GM12891 (cell line): ENCODE measurements at places on chromosomes 6 and 20.

DNA sequence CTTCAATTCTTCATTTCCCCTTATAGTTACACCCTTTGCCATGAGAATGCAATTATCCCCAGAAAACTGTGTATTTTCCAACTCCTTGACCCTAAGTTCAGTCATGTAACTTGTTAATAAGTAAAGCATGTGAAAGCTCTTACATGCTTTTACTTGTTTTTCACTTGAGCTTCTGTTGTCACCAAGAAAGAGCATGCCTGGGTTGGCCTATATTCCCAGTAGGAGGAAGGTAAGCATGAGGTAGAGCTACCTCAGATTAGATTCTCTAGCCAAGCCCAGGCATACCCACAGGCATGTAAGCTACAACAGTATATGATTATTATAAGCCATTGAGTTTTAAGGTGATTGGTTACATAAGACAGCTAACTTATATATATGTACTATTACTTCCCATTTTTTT lies 101.7 kb upstream of the SMLR1 start:
- DNase-seq, result no peak

DNA sequence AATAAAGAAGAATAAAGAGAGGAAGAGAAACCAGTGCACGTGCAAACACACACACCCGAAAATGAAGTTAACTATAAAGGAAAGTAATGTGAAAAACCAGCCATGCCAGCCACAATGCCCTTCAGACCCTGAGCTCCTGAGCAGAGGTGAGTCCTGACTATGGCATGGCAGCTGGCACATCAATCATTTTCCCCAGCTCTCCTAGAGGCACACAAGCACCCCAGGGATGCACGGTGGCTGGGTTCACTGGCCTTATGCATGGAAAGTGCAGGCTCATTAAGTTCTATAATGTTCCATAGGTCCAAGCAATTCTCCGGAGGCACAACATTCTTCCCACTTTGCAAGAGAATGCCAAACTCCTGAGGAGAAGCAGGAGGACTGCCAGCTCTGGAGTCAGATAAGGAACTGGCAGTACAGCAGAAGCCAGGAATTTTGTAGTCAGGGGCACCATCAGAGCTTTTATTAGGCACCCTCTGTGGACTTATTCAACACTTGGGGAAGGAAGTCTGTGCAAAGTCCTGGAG lies 175.0 kb upstream of the PRDM1 start:
- DNase-seq, result no peak

GRCh38 chr20:33434434-33434833 lies 9.1 kb downstream of the SNTA1 start:
- DNase-seq, result no peak

- DNase-seq, result no peak
Observed at GRCh38 chr6:37878150-37878710, 58.7 kb downstream of the ZFAND3 start.

DNA sequence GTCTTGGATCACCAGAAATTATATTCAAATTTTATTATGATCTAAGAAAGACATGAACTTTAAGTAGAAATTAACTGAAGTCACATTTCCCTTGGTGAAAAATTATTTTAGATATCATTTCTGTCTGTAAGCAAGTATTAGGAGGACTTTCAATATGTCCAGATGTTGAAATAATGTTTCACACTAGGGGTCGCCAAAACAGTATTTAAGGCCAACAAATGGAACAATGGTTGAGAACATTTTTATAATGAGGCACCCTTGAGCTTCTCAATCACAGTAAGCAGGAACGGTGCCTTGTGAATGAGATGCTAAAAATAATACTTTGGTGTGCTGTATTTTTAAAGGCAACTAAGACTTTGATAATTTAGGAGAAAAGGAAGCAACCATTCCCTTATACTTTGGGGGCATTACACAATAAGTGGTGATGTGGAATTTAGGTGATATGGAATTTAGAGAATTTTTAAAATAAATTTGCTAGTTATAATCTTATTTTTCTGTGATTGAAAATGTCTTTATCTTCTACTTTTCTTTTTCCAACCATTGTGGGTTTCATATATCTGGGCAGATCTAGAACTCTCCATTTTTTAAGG lies 9.6 kb upstream of the SF3B5 start:
- no peak for DNase-seq

DNA sequence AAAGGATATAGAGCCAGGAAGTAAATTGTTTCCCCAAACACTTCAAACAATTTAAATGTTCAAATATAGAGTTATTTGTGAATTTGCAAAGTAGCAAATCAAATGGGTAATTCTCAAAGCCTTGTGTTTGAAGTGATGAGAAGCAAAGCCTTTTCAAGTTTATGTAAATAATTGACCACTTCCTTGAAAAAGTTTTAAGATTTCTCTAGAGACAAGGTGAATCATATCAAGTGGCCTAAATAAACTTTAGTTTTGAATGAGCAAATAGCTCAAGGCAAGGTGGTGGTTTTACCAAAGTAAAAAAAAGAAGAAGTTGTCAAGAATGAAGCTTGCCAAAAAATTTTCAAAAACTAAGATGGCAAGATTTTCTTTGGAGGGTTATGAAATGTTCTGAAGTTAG lies 42.6 kb upstream of the IFNGR1 start:
- DNase-seq, result no peak

DNA sequence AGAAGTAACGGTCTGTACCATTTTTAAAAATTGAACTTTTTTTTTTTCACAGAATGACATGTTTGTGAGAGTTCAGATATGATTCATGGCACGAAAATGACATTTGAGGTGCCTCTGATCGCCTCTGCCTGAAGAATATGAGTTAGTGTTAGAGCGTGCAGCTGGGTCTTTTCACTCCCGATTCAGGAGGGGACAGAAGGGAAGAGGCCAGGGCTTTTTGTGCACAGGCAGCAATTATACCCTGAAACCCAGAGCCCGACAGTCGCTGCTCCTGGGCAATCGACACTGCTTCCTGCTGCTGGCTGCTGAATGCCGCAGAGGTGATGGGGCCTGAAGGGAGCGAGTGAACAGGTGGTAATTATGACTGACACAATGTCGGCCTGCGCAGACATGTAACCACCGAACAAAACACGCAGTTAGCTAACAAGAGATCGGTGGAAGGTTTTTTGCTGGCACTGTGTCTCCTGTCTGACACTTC lies 652.0 kb upstream of the NOX3 start:
- DNase-seq, result no peak

- no peak for DNase-seq
Observed at GRCh38 chr6:17349427-17349826, 44.0 kb upstream of the CAP2 start.

- no peak for DNase-seq
Observed at GRCh38 chr20:53623454-53624211, 30.0 kb upstream of the ZNF217 start.

GRCh38 chr6:56729719-56730118 lies 87.0 kb upstream of the DST start:
- DNase-seq, result no peak

DNA sequence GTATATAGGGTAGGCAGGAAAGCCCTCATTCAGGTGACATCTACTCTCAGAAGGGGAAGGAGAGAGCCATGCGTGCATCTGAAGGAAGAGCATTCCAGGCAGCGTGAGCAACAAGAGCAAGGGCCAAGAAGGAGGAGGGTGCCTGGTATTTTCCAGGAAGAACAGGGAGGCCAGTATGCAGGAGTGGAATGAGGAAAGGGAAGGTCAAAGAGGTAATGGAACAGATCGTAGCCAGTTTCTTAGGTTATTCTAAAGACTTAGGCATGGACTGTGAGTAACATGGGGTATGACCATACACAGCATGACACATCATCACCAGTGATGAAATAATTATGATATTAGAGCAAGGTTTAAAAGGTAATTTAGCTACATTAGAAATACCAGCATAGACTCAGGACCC lies 24.1 kb downstream of the ALDH8A1 start:
- no peak for DNase-seq

- DNase-seq, result no peak
Observed at GRCh38 chr6:75800708-75801505, 51.9 kb downstream of the MYO6 start.

DNA sequence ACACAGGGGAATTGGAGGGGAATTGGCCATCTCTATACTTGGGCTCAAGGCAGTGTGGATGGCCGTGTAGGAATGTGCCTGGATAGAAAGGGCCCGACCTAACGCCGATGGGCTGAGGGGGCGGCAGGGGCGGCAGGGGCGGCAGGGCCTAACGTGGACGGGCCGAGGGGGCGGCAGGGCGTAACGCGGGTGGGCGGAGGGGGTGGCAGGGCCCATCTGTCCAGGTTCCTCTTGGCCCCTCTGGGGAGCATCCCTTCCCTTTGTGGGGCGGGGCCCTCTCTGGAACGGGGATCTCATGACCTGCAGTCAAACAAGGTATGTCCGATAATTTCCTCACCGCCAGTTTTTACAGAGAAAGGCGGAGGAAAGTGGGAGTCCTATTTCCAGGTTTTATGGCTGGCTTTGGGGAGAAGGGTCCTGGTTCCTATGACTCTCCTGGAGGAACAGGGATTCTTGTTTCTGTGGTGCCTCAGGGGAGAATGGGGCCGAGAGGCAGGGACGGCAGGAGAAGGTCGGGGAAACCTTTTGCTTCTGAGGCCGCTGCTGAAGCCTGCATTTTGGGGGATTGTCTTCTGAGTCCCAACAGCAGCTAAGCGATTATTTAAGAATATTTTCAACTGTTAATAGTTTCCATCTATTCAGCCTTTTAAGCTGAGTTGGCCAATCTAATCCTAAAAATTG lies 100.8 kb upstream of the FRMD1 start:
- DNase-seq, result no peak

DNA sequence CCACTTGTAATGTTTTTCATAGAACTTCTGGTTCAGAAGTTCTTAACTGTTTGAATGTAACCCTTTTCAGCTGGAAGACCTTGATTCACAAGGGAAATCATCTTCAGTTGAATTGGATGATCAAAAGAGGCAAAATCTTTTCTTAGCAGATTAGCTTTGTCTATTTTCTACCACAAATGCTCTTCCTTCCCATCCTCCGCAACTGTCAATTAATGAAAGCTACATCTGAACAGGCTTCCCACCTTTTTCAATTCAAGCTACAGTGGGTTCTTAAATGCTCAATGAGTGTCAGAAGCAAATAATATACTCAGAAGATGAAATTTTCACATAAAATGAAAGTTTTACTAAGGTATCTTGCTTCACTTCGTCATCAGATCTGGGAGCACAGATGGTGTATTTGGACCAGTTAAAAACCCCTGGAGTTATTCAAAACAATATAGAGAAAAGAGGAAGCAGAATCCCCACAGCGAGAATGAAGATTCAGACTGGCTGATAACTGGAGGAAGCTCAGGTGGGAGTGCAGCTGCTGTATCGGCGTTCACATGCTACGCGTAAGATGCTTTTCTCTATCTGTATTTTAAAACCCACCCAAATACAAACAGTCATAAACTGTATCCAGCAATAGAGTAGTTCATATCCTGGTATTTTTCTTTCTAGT lies 19.4 kb downstream of the QRSL1 start:
- DNase-seq, result no peak

DNA sequence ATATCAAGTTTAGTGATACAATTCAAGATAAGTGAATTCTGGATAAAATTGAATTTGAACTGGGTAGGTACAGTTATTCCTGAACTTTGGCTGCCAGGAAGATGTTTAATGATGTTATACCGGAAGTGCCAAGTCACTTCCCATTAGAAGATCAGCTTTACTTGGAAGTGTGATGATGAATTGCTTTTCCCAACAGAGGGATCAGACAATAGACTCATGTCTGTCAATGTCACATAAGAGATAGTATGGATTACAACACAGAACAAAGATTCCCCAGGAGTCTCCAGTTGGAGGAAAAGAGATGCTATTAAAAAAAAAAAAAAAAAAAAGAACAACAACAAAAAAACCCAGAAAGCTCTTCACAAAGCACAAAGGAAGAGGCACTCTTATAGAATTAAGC lies 497.9 kb upstream of the EPHA7 start:
- no peak for DNase-seq

- DNase-seq, result no peak
Observed at GRCh38 chr20:40634891-40635290, 54.1 kb downstream of the MAFB start.

DNA sequence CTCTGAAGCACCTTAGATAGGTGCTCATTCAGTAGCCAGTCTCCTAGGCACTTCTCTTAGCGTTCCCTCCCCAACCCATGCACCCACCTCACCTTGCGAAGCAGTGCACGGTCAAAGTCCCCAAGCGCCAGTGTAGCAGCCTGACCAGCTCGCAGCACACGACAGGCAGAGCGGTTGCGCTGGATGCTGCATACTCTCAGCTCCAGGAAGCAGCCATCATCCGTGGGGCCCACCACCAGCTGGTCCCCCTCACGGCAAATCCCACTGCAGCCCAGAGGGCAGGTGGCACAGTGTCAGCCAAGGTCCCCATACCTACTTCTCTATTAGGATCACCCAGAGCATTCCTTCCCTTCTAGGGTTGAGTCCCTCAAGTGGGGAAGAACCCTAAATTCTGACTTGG lies 6.5 kb downstream of the GTPBP2 start:
- DNase-seq, result no peak

DNA sequence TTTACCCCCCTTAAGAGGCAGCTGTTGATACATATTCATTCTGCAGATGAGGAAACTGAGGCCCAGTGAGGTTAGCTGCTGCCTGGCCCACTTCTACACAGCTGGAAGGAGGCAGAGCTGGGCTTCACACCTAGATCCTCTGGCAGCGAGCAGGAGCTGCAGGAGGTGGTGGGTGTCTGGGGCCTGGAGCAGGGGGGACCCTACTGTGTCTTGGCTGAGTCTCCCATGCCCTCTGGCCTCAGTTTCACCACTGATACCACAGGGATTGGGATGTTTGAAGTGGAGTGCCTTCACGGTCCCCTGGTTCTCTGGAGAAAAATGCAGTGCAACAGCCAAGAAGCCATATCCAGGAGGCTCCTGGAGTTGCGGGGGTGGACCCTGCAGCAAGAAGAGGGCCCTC lies 8.2 kb upstream of the BPIFA2 start:
- DNase-seq, result no peak

DNA sequence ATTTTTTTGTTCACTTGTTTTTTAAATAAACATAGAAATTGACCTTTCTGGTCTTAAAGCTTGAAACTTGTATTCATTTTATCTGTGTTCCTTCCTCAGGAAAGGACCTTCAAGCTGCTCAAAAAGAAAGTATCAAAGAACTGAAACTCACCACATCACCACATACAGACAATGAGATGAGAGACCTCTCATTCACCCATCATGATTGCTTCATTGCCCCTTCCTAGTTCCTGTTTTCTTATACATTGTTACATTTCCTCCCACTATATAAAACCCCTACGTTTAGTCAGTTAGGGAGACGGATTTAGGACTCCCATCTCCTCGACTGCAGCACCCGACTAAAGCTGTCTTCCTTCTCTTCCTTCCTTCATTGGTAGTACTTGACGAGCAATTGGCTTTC lies 180.5 kb upstream of the OPRM1 start:
- DNase-seq, result no peak

GRCh38 chr6:157791450-157791849 lies 31.6 kb upstream of the SNX9 start:
- DNase-seq, result no peak

GRCh38 chr20:55166063-55166462 lies 690.7 kb downstream of the DOK5 start:
- DNase-seq, result no peak

DNA sequence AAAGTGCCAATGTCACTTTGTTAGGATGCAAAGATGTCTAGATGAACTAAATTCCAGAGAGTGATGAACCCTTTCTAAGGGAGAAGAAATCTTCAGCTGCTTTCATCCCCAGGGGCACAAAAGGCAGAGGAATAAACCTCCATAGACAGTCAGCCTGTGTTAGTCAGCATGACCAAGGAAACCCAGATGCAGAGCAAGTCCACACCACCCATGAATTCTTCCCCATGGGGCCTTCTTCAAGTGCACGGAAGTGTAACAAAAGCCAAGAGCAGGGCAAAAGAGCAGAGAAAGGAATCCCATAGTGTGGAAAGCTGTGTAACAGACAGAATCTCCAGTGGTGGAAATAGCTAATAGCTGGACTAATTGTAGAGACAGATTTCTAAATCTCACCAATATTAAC lies 50.0 kb downstream of the DCDC2 start:
- no peak for DNase-seq

GRCh38 chr6:112291161-112291762 lies 36.9 kb upstream of the LAMA4 start:
- no peak for DNase-seq
